Brain pericyte (primary cell): ENCODE measurements at places on chromosomes 4 and X.

DNA sequence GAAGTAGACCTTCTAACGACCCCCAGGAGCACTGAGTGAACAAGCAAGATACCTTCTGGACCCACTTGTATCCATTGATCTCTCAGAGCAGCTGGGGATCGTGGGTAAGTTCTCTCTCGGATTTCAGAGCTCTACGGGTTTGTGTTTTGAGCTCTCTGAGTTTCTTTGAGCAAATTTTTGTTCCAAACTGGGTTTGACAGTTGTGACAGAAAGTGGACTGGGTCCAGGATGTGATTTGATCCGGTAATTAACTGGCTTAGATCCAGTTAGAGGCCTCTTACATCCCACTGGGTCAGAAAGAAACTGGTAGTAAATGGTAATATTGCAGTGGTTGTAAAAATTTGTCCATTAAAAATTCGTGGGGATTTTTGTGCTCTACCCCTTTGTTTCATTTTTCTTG, 459.2 kb downstream of the INPP4B start:
- DNase-seq: no peak

DNA sequence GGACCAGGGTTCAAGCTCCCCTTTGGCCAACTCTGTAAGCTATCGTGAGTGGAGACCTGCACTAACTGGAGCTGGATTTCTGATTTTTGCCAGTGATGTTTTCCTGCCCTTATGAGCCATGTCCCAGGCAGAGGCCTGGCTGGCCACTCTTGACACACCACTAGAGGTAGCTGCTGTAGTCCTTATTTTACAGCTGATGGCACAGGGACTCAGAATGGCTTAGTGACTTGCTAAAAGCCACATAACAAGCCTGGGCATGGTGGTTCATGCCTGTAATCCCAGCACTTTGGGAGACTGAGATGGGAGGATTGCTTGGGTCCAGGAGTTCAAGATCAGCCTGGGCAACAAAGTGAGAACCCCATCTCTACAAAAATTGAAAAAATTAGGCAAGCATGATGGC, 33.4 kb downstream of the CYTL1 start:
- no peak for DNase-seq

GRCh38 chr4:109713500-109713899, 10.3 kb upstream of the CASP6 start:
- DNase-seq: no peak

DNA sequence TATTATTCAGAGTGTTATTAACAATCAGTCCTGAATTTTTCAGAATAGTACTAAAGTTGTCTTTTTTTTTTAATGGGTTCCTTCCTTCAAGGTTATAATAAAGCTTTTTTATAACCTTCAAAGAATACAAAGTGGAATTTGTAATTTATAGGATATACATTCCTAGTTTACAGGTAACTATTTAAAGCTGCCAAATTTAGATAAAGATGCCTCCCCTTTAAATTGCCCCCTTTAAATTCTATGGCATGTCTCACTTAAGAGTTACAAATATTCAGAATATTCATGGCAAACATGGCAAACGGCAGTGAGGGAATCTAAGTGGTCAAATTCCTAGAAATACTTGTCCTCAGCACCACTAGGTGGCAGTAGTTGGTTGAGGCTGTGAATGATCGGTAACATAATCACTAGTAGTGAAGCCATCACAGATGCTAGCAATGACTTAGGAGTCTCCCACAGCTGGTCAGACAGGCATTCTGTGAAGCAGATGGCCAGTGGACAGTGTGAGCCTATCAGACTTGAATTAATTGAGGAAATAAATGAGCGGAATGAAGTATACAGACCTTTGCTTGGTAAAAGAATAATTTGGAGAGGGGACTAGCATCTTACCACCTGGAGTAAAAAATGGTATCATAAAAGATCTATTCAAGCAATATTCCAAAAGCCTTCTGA, 86.4 kb downstream of the CBR4 start:
- peak; percentile 30 for DNase-seq

DNA sequence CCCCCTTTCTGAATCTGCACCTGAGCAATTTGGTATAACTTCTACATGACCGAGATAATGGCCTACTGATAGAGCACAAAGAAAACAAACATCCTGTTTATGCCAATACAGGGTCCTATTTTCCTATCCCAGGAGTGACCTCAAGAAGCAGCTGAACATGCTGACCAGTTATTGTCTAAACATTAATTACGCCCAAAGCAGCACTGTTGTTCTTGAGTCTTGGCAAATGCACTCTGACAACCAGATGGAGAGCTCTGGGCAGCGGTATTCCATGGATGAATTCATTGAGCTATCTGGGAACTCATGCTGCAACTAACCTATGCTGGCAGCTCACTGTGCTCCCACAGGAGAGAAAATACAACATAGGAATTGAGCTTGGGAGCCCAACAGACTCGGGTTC, 52.6 kb downstream of the PCYT1B start:
- no peak for DNase-seq

- DNase-seq: no peak
Measured at GRCh38 chr4:87122252-87122651, 98.2 kb downstream of the KLHL8 start.

DNA sequence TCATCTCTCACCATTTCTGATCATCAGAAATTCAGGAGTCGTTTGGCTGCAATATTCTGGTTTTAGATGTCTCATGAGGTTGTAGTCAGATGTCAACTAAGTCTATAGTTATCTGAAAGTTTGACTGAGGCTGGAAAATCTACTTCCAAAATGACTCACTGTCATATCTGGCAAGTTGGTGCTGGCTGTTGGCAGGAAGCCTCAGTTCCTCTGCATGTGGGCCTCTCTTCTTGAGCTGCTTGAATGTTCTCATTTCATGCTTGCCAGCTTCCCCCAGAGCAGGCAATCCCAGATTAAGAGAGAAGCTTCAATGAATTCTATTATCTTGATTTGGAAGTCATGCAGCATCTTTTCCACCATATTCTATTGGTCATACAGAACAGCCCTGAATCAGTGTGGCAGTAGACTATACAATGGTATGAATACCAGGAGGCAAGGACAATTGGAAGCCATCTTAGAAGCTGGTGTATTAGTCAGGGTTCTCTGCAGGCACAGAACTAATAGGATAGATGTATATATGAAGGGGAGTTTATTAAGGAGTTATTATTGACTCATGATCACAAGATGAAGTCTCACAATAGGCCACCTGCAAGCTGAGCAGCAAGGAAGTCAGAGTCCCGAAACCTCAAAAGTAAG, 46.8 kb upstream of the ELF2 start:
- no peak for DNase-seq

GRCh38 chrX:132216283-132216682, 3.0 kb downstream of the RAP2C start:
- DNase-seq: no peak

GRCh38 chrX:64427787-64428186, 32.5 kb upstream of the MTMR8 start:
- DNase-seq: no peak

GRCh38 chr4:147003956-147004809, 58.5 kb upstream of the TTC29 start:
- no peak for DNase-seq

DNA sequence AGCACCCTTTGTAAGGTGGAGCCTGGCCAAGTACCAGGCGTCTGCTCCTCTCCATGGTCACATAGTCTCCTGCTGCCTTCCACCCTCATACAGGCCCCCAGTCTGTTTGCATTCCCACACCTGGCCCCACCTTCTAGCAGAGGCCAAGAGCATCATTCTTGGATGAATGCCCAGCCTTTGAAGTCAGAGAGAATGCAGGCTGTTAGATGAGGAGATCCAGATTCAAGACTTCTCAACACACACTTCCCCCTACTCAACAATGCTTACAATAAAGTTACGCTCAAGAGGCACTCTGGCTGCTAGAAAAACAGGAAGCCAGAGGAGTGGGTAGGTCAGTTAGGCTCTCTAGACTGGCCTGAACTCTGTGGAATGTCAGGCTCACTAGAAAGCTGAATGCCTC, 43.3 kb downstream of the SHROOM4 start:
- DNase-seq: no peak

- DNase-seq: no peak
Measured at GRCh38 chr4:33060674-33061542, 2340.7 kb downstream of the PCDH7 start.

- no peak for DNase-seq
Measured at GRCh38 chr4:188647820-188648370, 508.7 kb downstream of the TRIML1 start.

- peak; percentile 26 for DNase-seq
Measured at GRCh38 chr4:159764343-159764952, 661.6 kb downstream of the RAPGEF2 start.

DNA sequence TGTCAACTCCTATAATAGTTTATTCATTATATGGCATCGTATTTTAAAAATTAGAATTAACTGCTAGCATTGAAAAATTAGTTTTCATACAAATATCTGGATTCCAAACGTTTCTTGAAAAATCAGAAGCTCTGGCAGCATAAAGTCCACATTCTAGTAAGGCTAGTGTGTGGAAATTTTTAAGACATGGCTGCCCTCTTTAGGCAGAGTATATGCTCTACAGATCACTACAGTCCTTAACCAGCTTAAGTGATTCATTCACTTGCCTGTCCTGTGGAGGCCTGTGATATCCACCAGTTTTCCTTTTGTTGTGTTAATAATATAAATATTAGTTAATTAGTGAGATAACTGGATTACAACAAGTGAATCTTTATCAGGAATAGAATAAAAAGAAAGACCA, 287.2 kb downstream of the OPHN1 start:
- DNase-seq: no peak

DNA sequence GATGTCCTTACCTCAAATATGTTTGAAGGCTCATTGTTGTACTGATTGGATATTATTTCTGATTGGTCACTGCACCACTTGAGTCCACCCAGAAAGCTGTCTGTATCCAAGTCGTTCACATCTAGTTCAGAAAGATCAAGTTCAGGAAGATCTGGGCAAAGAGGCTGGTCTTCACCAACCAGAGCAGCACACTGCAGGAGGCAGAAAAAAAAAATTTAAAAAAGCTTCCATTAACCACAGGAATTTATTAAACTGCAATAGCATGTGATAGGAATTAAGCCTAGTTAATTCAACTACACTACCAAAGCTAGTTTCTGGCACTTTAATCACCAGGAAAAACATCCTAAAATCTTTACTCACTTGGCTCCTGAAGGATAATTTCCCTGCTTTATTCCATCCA, 5.1 kb downstream of the PPARGC1A start:
- DNase-seq: no peak

DNA sequence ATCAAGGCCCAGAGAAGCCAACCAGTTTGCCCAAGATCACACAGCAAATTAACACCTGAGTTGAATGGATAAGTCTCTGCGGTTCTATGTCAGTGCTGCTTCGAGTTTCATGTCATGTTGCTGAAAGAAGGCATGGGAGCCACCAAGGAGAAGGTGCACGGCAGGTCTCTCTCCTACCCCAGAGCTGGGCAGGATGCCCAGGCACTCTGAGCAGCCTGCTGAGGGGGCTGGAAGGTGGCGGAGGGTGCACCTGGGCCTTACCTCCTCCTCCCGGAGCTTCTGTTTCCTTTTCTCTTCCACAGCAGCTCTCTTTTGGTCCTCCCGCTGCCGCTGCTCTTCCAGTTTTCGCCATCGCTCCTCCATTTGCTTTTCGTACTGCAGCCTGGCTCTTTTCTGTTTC, 53.6 kb downstream of the MAP7D2 start:
- DNase-seq: no peak

DNA sequence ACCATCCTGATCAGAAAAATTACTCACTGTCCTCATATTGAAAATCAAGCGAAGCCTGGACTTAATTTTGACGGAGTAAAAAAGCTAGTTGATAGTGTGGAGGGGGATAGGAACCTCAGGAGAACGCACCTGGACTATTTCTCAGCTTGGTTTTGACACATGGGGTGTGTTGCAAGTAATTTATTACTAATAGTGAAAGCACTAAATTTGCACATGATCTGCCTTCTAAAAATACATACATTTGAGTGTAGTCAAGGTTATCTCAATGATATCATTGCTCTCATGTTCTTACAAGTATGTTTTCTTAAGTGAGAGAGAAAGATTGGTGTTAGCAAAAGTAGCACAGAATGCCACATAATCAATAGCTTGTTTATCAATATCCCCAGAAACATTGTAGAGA, 29.5 kb downstream of the LRIT3 start:
- no peak for DNase-seq

DNA sequence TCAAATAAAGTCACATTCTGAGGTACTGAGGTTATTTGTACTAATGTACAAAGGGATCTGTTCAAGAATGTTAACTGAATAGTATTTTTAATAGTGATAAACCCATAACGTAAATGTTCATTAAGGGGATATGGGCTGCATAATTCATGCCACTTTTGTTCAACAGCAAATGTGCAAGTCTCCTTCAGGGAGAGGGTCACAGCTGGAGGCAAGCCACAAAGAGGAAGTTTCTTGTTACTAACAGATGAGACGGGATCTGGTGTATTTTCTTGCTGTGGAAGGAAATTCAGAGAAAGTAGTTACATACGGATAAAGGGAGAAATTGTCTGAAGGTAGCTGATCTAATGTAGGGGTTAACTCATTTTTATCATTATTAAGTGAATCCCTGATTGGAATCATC, 10.0 kb downstream of the ZFP42 start:
- no peak for DNase-seq

DNA sequence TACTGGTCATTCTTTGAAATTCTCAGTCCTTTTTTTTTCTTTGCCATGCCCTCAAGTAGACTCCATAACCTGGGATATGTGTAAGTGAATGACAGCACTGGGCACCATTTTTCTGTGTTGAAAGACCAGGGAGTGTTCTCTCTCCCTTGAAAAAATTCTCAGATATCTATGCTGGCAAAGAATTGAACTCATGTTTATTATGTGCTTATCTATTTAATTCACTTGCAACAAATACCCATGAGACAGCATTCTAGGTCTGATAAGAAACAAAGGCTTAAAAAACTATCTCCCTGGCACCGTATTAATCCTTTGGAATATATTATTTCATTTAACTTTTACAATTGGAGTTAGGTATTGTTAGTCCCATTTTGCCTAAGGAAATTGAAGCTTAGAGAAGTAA, 36.7 kb downstream of the LARP7 start:
- DNase-seq: no peak
